ENCODE measurements at places on chromosomes 13 and 19.

DNA sequence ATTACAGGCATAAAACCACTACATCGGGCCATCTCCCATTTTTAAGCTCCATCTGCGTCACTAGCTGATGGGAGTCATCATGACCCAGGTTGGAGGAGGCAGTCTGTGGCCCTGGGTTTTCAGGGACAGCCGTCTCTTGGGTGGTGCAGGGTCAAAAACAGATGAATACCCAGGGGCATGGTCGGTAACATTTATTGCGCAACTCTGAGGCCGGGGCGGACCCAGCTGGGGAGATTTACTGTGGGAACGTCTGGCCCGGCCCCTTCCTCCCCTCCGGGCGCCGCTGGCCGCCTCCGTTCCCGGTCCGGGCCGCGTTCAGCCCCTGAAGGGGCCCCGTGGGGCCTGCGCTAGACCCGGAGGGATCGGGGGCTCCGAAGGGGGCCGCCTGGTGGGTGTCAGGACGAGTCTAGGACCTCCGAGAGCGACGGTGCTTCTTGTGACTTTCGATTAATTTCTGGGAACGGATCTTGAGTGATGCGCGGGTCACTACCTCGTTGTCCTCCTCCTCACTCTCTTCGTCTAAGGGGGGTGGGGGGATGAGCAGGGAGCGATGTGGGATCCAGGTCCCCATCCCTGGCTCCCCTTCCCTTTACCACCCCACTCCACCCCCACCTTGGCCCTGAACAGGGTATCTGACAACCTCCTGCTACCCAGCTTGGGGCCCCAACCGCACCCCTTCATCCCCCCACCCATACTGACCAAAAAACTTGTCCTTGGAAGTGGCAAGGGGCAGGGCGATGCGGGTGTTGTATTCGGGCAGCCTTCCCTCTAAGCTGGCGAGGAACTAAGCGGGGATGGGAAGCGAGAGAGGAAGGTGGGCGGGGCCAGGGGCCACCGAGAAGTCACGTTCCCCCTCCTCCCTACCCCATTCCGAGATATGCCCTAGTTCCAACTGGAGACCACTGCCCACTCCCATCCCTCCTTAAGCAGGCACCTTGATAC lies 1.6 kb upstream of the RGL3 start:
- DNase-seq, result no peak

DNA sequence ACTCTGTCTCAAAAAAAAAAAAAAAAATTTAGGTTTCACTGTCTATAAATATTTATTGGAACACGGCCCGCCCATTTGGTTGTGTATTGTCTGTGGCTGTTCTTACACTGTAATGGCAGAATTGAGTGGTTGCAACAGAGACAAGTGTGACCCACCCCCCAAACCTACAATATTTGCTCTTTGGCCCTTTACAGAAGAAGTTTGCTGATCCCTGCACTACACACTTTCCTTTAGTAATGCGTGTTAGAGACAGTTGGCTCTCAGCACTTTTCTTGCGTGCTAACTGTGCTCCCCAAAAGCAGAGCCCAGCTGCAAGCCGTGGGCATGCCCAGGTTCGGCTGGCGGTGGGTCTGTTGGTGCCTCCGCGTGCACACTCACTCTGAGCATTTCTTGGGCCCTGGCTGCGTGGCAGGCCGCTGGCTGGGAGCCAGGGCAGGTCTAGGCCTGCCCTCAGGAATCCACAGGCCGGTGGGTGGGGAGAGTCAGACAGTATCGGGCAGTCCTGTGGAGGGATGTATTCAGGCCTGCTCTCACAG lies 72.6 kb downstream of the SIPA1L3 start:
- no peak for DNase-seq

GRCh38 chr19:35136977-35137702 lies 1.5 kb upstream of the FXYD1 start:
- DNase-seq, result no peak

DNA sequence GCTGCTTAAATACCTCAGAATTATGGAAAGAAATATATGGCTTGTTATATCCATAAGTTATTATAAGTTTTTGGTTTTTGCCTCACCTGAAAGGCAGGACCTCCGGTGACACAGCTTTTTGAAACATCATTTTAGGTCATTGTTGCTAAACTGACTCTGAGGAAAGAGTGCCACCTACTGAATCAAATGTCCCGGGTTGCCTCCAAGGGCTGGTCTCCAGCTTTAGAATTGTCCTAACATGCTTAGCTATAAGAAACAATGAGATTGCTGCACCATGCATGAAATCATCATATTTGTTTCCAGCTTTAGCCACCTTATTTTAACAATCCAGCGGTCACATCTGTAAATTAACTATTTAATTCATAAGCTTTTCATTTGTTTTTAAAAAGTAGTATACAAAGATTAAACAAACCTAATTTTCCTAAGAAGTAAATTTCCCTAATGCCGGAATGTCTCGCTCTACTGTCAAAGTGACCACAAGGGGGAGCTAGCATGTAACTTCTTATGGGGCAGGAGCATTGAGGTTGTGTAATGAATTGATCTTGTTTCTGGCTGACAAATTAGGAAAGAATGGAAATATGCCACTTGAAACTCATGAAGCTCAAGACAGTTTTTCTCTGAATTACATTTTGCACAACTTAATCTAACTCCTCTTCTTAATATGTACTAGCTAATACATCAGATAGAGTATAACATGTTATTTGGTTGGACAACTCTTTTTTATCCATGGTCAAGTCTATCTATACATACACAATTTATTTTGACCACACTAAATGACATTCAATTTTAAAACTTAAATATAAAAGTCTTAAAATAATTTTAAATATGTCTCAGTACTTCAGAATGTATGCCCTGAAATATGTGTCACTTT lies 6.7 kb upstream of the PCDH17 start:
- no peak for DNase-seq

- no peak for DNase-seq
Observed at GRCh38 chr13:103087275-103087674, 21.1 kb upstream of the SLC10A2 start.

GRCh38 chr19:45408830-45409556 lies 2.5 kb downstream of the POLR1G start:
- DNase-seq, result no peak

GRCh38 chr13:30147421-30147820 lies 159.9 kb downstream of the KATNAL1 start:
- no peak for DNase-seq

- no peak for DNase-seq
Observed at GRCh38 chr19:16229322-16229641, 31.6 kb downstream of the AP1M1 start.

DNA sequence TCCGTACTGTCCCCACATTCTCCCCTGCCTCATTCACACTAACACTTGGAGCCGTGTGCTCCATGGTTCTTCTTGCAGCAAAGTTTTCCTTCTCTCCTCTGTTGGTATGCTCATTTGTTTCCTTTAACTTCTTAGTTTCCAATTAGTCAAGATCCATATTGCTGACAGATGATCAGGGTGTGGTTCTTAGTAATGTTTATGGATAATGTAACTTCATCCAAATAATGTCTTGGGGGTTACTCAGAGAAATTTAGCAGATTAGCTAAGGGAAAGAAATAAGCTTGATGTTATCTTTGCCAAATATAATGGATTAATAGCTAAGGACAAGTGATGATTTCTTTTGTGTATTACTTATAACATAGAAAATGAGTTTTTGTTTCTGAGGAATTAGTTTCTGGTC lies 174.4 kb downstream of the NUFIP1 start:
- no peak for DNase-seq

DNA sequence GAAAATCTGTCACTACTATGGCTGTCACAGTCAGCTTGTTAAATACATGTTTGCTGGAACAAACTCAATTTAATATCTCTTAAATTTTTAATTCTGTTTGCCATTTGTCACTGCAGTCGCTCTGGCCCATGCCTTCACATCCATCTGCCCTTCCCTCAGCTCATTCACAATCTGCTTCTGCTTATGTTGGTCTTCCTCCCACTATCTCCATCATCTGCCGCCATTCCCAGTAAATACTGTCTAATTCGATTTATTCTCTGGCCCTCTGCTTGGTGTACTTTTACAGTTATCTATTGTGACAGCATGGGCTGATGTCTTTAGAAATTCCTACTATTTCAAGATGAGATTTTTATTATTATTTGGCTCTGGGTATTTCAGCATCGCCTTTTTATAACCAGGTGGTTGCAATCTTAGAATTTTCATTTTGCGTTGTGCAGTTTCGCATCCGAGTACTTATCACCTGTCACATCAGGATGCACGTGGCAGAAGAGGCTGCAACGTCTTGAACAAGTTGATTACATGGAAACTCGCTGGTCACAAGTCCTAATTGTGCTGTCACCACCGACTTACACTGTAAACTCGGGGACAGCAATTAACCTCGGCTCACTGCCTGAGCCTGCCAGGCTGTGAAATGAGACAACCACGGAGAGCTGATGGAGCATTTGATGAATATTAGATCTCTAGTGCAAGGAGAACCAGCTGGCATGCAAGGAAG lies 158.4 kb downstream of the MYO16 start:
- DNase-seq, result no peak

GRCh38 chr13:101709952-101710351 lies 257.5 kb downstream of the ITGBL1 start:
- no peak for DNase-seq

DNA sequence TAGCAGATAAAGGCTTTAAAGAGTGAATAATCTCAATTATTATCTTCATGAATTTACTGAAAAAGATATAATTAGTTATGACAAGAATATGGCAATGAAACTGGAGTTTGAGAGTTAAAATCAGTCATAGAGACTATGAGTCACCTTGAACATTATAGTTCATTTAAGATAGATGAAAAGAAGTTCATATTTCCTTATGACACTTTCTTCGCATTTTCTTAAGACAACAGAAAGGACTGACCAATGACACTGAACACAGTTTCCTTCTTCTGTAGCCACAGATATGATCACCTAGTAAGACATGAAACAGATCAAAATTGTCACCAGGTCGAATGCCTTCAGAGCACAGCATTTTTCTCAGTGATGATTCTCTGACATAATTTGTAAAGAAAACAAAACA lies 202.1 kb downstream of the KLF12 start:
- no peak for DNase-seq

DNA sequence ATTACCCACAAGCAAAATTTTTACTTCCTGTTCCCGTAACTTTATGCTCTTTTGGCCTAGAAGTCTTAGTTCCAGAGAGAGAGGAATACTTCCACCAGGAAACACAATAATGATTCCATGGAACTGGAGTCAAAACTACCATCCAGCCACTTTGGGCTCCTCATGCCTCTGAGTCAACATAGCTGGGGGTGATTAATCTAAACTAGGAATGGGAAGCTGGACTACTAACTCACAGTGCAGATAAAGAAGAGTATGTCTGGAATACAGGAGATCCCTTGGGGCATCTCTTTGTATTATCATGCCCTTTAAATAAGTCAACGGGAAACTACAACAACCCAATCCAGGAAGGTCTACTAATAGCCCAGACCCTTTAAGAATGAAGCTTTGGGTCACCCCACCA lies 8.9 kb upstream of the ELF1 start:
- no peak for DNase-seq

DNA sequence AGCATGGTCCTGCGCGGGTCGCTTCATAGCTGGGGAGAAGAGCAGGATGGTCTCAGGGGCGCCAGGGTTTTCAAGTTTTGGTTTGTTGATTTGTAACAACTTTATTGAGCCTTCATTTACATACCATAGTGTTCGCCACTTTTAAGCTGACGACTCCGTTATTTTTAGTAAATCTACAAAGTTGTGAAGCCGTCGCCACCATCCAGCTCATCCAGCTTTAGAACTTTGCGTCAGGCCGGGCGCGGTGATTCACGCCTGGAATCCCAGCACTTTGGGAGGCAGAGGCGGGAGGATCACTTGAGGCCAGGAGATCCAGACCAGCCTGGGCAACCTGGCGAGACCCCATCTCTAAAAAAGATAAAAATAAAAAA lies 404 bp downstream of the C19orf44 start:
- no peak for DNase-seq

DNA sequence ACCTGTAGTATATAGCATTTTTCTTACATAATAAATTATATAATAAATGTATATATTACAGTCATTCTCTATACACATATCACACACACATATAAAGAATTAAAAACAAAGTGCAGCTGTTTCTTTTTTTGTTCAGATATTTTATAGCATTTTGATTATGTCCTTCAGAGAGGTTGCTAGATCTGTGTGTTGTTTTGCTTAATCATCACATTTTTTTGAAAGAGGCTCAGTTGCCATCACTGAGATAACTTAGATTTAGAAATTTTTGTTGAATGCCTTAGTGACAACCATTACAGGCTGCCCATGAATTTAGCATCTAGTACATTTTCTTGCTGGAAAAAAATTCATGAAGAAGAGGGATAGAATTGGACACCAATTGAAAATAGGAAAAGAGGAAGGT lies 545.2 kb upstream of the PCDH9 start:
- no peak for DNase-seq

DNA sequence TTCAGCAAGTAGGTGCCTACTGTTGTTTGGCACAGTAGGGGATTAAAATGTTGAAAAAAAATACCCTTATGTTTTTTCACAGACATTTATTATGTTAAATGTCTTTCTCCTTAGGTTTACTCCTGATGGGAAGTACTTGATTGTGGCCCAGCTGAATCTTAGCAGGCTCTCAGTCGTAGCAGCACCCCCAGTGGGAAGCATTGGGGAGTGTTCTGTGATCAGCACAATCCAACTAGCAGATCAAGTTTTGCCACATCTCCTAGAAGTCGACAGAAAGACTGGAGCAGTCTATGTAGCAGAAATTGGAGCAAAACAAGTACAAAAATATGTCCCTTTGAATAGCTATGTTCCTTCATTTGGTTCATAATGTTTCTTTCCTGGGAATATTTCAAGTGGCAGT lies 9.3 kb downstream of the NHLRC3 start:
- no peak for DNase-seq

GRCh38 chr13:51921790-51922740 lies 60.3 kb downstream of the CCDC70 start:
- no peak for DNase-seq

GRCh38 chr13:75489502-75490263 lies 7.7 kb upstream of the TBC1D4 start:
- DNase-seq, result no peak

DNA sequence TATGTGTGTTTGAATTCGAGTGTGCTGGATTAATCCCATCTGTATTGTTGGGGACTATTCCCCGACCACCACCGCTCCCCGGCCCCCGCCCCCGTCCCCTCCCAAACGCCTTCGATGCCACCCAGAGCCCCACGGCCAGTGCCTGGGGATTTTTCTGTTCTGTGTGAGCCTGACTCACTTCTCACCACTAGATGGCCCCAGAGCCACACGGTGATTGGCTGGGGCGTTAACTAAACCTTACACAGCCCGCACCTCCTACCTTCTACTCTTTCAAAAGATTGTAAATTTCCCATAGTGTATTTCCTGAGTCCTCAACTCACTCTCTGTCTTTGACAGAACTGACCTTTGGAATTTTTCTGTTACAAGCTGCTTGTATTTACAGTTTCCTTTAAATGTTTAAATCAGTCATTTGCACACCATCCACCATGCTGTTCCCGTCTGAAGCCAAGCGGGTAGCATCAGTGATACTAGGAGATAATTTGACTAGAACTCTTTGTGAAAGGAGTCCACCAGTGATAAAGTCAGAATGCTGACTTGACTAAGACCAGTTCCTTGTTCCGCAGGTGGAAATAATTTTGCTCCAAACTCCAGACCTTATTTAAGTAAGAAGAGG lies 61.4 kb downstream of the RFX2 start:
- DNase-seq, result peak; percentile 82

Measured in CD4-positive, alpha-beta T cell treated with Interleukin-1 beta for 1 hour (primary cell).